ENCODE measurements at places on chromosomes 1 and 21.

DNA sequence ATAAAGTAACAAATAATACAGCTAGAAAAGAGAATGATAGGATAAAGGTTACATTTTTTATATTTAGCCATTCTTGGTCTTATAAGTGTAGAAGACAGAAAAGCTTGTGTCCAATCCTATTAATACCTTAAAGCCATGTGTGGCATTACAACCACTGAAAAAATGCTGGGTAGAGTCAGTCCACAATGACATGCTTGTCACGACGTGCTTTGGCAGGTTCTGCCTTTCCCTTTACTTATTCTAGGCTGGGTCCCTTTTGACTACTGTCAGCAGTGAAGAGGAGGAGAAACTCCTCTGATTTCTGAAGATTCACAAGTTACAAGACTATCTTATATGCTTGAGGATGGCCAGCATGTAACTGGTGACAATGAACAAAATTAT is 14.6 kb upstream of the AIM2 start:
- DNase-seq, result no peak

- DNase-seq, result no peak
Observed at GRCh38 chr21:20452935-20453334, 545.3 kb upstream of the NCAM2 start.

- no peak for DNase-seq
Observed at GRCh38 chr1:65480684-65481405, 60.4 kb downstream of the LEPR start.

DNA sequence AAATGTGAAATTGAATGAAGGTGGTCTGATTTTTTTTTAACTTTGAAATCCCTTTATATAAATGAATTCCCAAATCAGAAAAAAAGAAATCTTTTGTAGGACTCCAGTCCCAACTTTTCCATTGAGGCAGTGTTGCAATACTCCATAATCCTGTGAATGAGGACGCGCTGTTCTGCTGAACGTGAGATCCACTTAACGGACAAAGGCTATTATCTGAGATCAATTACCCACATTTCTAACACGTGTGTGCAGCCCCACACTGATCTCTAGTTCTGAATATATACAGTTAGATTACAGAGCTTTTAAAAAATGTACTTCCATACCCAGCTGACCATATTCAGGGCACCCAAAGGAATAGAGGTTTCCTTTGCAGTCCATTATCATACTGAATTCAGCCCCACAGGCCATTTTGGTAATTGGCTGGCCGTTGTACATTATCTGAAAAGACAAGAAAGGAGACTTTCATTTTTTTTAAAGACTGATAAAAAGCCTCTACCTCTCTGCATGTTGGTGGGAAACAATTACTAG is 19.0 kb downstream of the RCC2 start:
- DNase-seq, result no peak

DNA sequence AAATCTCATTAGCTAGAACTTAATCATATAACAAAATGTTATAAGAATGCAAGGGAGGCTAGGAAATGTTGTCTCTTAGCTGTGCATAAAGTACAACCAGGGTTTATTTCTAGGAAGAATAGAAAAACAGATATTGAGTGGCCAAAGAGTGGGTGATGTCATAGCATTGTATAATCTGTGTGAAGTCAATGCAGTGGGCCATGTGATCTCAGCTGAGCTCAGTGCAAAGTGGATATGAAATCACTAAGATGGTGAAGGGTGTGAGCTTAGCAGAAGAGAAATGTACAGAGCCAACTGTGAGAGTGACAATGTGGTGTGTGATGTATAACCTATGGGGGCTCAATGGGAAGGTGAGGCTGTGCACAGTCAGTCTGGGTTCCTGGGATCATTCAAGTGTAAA is 29.7 kb upstream of the DUSP23 start:
- DNase-seq, result no peak

GRCh38 chr1:5979536-5980313 is 12.5 kb downstream of the NPHP4 start:
- no peak for DNase-seq

DNA sequence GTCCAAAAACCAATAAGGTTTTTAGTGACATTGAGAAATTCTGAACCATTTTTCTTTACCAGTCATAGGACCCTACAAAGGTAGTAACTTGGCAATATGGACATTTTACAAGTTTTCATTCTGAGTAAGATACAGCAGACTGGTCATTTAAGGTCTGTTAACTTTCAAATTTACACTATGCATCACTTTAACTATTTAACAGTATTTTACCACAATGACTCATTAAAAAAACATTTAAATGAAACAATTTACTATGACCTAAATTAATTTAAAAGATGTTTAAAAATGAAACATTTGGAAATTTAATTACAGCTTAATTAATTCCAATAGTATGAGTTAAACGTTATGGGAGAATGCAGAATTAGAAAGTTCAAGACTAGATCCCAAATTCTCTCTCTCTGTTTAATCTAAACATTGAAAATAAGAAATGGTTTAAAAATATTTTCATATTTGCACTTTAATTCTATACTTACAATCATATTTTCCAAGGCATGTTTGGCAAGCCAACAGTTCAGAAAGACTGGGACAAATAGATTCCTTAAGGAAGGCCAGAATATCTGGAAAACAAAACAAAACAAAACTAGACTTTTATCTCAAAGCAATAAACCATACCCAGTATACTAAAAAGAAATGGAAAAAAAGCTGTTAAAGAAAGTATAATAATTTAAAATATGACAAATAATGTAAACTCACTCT is 140.9 kb downstream of the KCNT2 start:
- no peak for DNase-seq

DNA sequence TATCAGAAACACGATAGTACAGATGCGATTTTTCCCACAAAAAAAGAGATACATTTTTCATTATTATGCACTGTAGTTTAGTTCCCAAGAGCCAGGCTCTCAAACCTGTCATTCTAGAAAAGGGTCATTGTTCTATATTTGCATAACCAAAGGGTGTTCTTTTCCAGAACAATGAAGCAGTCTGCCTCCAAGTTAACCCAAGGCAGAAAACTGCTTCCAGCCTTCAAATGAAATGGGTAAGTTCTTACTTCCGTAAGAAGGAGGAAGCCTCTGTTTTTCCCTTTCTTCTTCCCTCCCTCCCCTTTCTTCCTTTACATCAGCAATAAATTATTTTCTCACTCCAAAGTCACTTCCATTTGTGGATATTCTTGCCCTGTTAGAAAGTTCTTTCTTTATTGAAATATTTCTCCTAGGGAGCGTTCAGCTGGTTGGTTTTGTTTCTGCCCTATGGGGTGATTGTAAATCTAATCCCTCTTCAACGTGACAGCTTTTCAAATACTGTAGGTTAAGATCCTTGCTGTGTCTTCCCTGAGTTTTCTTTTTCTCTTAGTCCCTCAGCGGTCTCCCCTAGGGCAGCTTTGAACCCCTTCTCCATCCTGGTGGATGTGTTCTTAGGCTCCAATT is 77.3 kb upstream of the PTGFRN start:
- DNase-seq, result no peak

- DNase-seq, result no peak
Observed at GRCh38 chr1:160953030-160953429, 1.6 kb downstream of the ITLN2 start.

GRCh38 chr1:183580281-183580682 is 10.0 kb downstream of the NCF2 start:
- DNase-seq, result peak; percentile 50

DNA sequence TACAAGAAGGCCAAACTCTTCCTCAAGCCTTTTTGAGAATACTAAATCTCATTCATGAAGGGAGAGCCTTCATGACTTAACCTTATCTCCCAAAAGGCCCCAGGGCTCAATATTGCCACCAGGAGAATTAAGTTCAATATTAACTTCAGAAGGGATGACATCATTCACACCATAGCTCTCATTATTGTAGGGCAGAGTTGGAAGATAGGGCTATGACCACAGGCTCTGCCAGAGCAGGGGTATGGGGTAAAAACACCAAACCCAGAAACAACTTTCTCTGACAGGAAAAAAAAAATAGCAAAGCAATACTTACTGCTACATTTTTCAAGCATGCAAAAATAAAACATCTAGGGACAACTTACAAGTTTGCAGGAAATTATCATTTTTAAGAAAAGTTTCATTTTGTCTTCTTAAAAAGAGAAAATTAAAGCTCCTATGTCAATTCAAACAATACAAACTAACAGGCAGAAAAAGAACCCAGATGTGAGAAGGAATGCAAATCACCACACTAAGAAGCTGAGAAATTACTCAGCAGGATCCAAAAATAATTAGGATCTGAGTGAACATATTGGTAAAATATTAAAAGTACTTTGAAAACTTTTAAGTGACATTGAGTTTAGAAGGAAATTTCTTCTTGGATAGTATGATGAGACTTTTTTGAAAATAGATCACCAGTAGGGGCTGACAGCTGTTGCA is 1156.5 kb downstream of the NCAM2 start:
- DNase-seq, result no peak

DNA sequence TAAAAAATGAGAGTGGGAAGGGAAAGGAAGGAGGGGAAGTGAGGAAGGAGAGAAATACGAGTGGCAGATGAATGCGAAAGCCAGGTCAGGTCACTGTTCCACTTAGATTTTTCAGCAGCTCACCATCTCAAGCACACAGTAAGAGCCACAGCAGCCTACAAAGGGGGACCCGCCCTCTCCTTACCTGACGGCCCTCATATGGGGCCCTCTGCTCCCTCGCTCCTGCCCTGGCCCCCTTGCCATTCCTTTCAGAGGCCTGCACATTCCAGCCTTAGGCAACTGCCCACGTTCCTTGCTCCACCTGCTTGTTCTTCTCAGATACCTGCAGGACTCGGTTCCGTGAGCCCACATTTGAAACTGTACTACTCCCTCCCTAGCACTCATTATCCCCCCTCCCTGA is 22.0 kb downstream of the VPS26C start:
- DNase-seq, result no peak

DNA sequence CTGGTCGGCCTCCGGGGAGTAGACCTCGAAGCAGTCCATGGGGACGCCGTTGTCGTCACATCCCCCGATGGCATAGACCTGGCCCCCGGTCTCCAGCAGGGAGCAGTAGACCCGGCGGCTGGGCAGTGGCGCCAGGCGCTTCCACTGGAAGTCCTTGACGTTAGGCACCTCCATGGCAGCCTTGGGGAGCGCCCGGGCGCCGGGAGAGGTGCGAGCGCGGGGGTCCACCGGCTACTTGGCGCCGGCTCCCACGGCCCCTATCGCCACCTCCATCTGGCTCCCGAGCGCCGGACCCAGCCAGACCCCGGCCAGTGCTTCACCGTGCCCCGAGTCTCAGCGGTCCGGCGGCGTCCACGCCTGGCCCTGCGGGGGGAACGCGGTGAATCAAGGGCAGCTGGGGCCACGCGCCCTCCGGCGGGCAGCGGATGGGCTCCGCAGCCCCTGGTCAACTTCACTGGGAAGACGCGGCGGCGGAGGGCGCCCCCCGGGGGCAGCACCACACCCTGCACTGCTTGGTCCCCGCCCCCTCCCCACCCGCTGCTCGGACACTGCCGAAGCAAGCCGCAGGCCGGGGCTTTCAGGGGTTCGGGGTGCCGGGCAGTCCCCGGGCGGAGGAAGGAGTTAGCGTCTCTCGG is 13.2 kb downstream of the KLHDC8A start:
- no peak for DNase-seq

DNA sequence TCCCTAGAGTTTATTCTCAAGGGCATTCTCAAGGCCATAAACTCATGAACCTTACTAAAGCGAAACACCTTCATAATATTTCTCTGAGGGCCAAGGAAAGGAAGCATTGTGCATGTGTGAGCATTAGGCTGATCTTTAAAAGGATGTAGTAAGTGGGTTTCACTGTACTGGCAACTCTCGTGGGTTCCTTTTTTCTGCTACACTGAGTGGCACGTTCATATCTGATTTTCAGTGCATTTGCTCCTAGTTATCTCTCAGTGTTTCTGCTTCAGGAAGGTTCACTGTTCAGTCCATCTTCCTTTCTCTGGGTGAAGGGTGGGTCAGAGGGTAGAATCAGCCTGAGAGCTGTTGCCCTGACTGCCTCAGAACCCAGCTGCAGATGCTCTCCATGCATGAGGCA is 192.8 kb upstream of the ADGRL2 start:
- no peak for DNase-seq
